ENCODE measurements at places on chromosomes 1 and 21.

- no peak for DNase-seq
Measured at GRCh38 chr1:92858564-92859399, 26.9 kb downstream of the RPL5 start.

DNA sequence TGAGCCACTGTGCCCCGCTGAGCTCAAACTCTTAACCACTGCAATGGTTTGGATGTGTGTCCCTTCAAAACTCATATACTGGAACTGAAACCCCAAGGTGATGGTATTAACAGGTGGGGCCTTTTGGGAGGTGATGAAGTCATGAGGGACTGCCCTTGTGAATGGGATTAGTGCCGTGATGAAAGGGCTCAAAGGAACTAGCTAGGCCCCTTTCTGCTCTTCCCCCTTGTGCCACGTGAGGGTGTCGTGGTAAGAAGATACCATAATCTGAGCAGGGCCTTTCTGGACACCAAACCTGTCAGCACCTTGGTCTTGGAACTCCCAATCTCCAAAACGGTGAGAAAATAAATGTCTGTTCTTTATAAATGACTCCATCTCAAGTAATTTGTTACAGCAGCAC, 45.5 kb upstream of the SPOCD1 start:
- no peak for DNase-seq

DNA sequence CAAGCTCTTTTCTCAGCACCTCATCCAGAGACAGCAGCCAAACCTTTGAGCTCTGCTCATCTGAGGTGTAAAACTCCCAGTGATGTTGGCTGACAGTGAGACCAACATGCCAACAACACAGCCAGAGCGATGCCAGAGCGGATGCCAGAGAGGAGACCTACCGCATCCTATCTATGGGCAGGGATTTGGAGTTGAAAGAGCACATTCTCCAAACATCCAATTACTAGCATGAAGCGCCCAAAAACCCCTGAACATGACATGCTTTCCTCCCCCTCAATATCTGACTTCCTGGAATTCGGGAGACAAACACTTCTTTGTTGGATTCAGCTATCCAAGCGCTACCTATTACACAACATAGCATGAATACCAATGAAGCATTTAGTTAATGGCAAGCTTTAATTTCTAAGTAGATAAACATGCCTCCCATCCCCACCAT, 23.1 kb upstream of the PAXBP1 start:
- DNase-seq, result no peak

GRCh38 chr1:24890887-24891286, 39.2 kb downstream of the RUNX3 start:
- no peak for DNase-seq

- DNase-seq, result no peak
Measured at GRCh38 chr1:63770381-63770780, 3.4 kb upstream of the ROR1 start.

GRCh38 chr1:117702654-117703053, 96.8 kb downstream of the TENT5C start:
- DNase-seq, result no peak

DNA sequence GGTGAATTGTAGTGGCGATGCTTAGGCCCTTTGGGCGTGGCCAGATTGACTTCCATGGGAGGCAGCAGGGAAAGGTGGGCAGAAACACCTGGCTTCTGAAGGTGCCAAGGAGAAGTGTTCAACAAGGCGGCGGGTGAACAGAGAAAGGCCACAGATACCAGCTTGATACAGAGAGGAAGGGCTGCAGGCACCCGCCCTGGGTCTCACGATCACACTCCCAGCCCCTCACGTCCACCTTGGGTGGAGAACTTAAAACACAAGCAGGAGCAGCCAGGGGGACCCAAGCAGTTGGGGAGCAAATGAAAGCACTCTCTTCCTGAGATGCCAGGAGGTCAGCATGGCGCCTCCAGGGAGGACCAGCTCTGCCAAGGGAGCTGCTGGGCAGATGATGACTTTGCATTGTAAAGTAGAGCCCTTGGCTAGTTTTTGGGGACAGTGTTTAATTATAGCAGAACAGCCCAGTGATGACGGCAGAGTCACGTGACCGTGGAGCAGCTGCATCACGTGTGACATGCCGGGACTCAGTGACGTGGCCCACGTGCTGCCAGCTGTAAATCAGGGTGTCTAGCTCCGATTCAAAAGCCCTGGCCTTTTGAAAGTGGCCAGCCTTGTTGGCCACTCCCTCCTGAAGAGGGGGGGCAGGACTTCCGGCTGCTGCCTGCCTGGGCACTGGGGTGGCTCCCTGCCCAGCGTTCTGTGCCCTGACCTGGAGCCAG, 19.0 kb downstream of the SLC37A1 start:
- DNase-seq, result no peak

DNA sequence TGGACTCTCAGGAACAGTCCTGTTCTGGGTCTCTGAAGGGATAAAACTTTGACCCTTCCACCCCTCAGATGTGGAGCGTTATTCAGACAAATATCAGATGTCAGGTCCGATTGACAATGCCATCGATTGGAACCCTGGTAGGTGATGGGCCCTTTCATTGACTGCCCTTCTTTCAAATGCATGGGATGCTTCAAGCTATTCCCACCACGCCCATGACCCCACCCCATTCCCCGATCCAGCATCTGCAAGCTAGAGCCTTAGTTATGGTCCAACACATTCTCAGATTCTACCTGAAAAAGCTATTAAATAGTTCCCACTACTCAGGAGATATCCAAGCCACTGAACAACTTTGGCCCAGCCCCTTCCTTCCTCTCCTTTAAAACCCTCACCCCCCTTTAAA, 12.5 kb downstream of the POLR3GL start:
- no peak for DNase-seq

- no peak for DNase-seq
Measured at GRCh38 chr21:33018707-33019465, 6.8 kb upstream of the OLIG2 start.

DNA sequence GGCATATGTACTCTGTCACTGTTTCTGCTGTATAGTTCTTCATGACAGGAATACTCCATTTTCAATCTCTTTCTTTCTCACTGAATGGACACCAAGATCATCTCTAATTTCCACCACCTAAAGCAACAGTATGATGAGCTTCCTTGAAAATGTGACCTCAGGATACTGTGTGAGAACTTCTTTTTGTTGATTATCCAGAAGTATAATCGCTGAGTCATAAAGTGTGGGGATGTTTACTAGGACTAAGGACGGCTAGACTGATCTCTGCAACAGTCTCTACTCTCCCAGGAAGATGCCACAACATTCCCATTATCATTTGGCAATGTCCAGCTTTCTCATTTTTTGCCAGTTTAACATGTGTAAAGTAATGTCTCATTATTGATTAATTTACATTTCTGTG, 70.3 kb downstream of the TNFSF18 start:
- DNase-seq, result no peak

GRCh38 chr1:212689196-212689725, 10.4 kb downstream of the BATF3 start:
- no peak for DNase-seq

DNA sequence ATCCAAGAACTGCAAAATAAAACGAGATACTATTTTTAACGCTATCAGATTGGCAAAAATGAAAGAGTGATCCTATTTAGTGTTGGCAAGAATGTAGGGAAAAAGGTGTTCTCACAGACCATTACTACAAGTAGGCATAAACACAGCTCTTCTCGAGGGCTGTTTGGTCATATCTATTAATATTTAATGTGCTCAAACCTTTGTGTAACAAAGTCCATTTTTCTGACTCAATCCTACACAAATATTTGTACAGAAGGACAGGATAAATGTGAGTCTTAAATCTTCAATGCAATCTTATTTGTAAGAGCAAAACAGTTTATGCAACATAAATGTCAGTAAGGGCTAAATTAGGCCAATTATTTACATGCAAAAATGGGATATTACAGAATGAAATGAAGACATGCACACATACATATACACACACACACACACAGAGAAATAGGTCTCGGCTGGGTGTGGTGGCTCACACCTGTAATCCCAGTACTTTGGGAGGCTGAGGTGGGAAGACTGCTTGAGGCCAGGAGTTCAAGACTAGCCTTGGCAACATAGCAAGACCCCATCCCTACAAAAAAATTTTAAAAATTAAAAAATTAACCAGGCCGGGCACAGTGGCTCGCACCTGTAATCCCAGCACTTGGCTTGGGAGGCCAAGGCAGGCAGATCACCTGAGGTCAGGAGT, 17.7 kb downstream of the DHCR24 start:
- DNase-seq, result no peak

GRCh38 chr1:169528215-169529067, 42.7 kb upstream of the SLC19A2 start:
- no peak for DNase-seq

DNA sequence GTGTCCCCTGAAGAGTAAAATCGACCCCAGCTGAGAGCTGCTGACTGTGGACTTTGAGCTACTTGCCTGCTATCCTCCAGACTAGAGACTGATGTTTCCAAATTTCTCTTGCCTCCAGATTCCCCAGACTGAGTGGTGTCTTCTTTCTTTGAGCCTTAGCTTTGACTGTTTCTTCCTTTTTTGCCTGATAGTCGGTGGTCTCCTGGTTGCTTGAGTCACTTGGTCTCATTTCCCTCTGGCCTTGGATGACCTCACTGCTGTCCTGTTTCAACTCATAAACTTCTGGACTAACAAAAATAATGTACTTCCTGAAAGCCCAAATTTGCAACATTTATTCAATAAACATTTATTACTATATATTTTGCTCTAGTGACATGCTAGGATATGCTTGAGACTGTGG, 52.9 kb upstream of the DIPK1A start:
- DNase-seq, result no peak
